NCI-H526 (cell line): ENCODE measurements at places on chromosomes 12 and 14.

DNA sequence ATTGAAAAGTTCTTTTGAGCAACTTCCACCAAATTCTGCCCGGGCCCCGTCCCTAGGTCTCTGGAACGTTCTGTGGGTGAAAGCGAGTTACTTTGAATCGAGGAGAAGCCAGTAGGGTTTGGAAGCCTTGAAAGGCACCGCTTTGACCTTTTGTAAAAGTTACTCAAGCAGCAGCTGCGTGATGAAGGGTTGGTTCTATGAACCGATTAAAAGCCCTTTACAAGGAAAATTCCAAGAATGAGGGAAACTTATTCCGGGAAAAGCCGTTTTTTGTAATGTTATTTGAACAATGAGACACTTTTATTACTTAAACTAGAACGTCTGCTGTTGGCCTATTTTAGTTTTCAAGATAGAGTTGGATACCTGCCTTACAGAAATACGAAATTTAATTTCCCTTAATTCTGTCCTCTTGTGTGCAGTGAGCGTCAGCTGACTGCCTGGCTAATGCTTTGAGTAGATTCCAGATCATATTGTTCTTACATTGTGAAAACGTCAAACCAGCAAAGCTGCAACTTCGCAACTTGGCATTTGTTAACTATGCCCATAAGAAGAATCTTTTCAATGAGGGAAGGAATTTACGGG is 906 bp downstream of the LARP4 start:
- DNase-seq: no peak

DNA sequence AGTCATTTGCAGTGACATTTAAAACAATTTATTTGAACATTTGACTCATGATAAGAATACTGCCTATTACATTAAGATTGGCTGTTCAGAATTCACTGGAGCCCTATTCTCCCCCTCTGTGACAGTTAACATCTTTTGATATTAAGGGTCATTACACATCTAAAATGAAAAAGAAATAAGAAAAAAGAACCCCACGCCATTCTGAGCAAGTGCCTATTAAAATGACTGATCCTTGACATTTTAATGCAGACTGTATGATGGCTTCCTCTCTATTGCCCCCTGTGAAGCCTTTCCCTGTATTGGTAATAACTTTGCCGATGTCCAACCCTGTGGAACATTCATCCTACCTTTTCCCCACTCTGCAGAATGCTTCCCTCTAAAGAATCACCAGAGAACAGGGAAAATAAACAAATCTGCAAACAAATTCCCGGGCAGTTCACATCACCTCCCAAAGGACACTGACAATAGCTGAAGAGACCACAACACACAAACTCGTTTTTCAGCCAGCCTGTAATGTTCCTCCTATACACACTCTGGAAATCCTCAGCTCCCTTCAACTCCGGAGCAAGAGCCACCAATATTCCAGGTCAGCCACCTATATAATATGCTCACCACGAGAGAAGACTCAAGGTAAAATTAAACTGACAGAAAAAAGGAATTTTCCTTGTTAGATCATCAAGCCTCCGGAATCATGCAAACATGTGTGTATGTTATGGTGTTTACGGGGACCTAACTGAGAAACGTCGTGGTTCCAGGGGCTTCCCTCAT is 2.1 kb downstream of the NIN start:
- peak; percentile 36 for DNase-seq

DNA sequence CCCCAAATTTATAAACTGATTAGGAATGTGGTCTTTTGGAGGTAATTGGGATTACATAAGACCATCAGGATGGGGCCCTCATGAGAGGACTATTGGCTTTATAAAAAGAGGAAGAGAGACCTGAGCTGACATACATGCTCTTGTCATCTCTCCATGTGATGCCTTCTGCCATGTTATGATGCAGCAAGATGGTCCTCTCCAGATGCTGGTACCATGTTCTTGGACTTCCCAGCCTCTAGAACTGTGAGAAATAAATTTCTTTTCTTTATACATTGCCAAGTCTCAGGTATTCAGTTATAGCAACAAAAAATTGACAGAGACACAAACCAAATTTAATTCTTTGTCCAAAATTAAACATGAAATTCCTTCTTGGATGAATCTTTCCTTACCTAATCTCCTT is 92.9 kb downstream of the EFCAB11 start:
- no peak for DNase-seq

DNA sequence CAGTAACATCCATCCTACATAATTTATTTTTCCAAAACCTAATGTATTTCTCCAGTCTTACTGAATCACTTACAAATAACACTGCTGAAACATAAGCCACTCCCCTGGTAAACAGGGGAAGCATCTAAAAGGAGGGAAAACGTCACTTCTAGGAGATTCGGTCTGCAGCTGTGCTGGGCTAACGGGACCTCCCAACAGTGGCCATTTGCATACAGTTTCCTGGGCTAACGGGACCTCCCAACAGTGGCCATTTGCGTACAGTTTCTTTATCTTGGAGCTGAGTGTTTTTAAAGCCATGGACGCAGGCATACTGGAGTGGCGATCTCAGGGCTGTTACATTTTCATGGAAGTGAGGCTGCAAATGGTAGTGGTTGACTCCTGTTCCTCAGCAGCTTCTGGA is 242.9 kb downstream of the TMEM132D start:
- no peak for DNase-seq

DNA sequence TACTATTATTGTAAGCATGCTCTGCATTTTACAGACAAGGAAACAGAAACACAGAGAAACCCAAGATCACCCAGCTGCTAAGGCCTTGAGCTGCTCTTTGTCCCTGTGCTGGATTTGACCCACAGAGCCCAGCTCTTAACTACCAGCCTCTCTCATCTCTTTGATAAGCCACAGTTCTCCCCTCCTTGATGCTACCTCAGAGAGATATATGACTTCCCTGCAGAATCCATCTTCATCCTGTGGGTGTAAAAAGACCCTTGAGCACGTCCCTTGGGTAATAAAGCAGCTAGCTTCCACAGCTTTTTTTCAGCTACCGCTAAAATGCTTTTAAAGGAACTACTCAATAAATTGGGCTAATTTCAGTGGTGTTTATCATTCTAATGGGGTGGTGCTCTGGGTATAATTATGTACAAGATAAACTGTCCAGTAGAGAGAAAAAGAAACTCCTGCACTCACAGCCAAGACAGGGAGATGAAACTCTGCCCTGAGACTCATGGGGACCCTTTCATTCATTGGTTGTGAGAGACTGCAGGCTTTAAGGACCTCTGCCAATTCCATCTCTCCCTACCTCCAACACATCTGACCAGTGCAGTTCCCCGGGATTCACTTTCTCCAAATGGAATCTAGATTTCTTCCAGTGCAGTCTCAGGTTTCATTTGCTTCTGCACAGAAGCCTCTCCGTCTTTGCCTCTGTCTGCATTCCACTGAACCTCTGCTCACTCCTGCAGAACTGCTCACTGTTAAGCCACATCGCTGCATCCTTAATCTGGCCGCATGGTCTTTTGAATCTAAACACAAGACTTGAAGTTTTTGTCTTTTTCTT is 24.7 kb upstream of the NTF3 start:
- DNase-seq: no peak

- no peak for DNase-seq
Measured at GRCh38 chr14:78519863-78520262, 349.7 kb downstream of the NRXN3 start.

GRCh38 chr14:104953896-104954656 is 24.1 kb downstream of the AHNAK2 start:
- DNase-seq: no peak

GRCh38 chr12:12008931-12009611 is 61.7 kb upstream of the BCL2L14 start:
- DNase-seq: peak; percentile 24

DNA sequence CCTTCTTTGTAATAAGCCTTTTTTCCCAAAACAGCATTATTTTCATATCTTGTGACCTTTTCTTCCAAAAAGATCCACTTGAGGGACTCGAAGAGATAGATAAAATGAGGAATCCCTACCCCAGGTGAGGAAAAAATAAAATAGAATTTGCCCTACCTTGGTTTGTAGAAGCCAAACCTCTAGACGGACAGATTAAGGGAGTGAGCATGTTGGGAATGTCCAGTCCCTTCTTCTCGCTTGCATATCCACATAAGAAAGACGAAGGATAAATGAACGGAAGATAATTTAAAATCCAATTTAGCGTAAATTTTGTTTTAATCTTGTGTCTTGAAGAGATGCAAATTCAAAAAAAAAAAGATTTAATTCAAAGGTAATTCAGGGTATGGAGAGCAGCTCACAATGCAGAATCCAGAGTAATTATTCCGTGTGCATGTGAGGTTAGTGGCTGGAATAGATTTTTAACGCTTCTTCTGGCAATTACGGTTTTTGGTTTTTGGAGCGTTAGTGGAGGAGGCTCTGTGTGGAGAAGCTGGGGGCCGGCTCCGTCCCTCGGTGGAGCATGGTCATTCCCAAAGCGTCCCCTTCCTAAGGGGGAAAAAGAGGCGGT is 1.5 kb downstream of the GRIN2B start:
- DNase-seq: no peak

- DNase-seq: no peak
Measured at GRCh38 chr12:16072678-16073077, 161.5 kb downstream of the DERA start.

DNA sequence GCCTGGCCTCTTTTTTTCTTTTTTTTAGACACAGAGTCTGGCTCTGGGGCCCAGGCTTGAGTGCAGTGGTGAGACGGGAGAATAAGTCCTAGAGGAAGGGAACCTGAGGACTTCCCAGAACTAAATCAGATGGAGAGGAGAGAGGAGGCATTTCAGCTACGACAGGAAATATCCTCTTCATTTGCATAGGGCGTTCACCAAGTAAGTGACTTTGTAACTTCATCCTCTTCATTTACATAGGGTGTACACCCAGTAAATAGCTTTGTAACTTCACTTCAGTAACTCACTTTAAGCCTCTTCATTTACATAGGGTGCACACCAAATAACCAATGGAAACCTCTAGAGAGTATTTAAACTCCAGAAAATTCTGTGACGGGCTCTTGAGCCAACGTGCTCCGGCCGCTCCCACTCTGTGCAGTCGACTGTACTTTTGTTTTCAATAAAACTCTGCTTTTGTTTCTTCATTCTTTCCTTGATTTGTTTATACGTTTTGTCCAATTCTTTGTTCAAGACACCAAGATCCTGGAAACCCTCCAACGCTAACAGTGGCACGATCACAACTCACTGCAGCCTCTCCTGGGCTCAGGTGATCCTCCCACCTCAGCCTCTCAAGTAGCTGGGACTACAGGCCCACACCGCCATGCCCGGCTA is 21.4 kb upstream of the ANKRD9 start:
- DNase-seq: peak; percentile 58

- DNase-seq: no peak
Measured at GRCh38 chr14:45144658-45145057, 8.9 kb downstream of the FANCM start.

GRCh38 chr12:25976289-25976688 is 17.8 kb downstream of the RASSF8 start:
- DNase-seq: no peak

GRCh38 chr14:105418269-105419194 is 1.1 kb upstream of the MTA1 start:
- DNase-seq: no peak

- no peak for DNase-seq
Measured at GRCh38 chr14:39303115-39303514, 69.4 kb downstream of the MIA2 start.

- no peak for DNase-seq
Measured at GRCh38 chr12:29207120-29207519, 58.0 kb downstream of the FAR2 start.

DNA sequence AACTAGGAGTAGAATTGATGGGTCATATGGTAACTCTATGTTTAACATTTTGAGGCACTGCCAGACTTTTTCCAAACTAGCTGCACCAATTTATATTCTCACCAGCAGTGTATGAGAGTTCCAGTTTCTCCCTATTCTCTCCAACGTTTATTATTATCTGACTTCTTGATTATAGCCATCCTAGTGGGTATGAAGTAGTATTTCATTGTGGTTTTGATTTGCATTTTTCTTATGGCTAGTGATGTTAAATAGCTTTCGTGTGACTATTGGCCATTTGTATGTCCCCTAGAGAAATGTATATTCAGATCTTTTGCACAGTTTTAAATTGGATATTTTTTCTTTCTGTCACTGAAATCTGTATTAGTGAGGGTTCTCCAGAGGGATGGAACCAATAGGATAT is 37.8 kb downstream of the HELB start:
- DNase-seq: no peak

GRCh38 chr12:97005174-97005573 is 98.1 kb downstream of the NEDD1 start:
- DNase-seq: no peak

DNA sequence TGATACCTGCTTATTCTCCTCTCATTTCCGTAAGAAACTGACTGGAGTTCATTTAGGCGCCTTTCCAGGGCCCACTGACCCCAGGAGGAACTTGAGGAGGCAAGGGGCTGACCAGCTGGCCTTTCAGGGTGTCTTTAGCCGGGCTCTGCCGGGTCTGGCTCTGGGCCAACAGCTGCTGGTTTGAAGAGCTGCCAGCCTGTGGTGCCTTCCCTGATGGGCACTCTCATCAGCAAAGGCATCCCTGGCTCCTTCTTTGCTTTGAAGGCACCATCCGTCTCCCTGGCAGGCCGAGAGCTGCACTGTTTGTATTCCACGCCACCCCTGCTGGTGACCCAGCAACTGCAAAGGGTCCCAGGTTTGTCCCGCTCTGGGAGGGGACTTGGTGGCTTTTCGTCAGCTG is 42.0 kb downstream of the IQSEC3 start:
- no peak for DNase-seq

GRCh38 chr14:49961270-49962222 is 68.7 kb downstream of the ARF6 start:
- peak; percentile 11 for DNase-seq

- DNase-seq: no peak
Measured at GRCh38 chr14:94575730-94576585, 5.3 kb upstream of the SERPINA5 start.

GRCh38 chr14:22565391-22565945 is 23.6 kb downstream of the DAD1 start:
- DNase-seq: no peak

GRCh38 chr14:23300687-23301223 is 1.9 kb downstream of the PPP1R3E start:
- DNase-seq: peak; percentile 28

DNA sequence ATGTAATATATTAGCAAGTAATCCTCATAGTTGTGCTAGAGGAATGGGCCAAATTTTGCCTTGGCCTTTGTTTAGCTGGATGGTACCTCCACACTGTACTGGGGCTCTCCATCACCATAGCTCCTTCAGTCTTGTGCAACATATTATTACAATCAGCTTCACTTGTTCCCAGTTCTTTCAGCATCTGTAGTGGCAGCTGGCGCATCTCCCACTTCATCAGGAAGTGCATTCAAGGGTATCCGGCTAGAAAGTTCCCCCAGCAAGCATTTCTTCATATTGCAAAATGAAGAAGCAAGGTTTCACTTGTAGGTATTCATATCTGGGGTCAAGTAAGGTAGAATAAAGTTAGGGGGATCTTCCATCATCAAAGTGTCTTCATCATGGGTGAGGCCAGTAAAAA is 123.7 kb downstream of the IGF1 start:
- DNase-seq: no peak

- no peak for DNase-seq
Measured at GRCh38 chr12:51196547-51196946, 21.3 kb downstream of the POU6F1 start.

GRCh38 chr12:26239852-26240815 is 44.8 kb downstream of the SSPN start:
- DNase-seq: no peak

- no peak for DNase-seq
Measured at GRCh38 chr12:124655698-124656516, 88.5 kb upstream of the NCOR2 start.
